Umbilical cord (tissue), 2 donors: ENCODE measurements at places on chromosomes 3 and 15. TPM values are rescaled to one million over a fixed set of nuclear protein-coding genes. Genes with fewer than 3 reads are reported as not detected.

Gene GOLGA6A
- total RNA-seq, result 2.6 TPM

Gene IGSF10
- 7.5 TPM for total RNA-seq

Gene DYNC1LI1
- 28.4 TPM for total RNA-seq

Gene EFHB
- 7.2 TPM for total RNA-seq

Gene GOLGA8T
- total RNA-seq, result not detected

Gene RAD51
- total RNA-seq, result 0.48 TPM

Gene HTR3E
- 0.72 TPM for total RNA-seq

Gene KIF7
- 8.2 TPM for total RNA-seq

Gene NR2E3
- not detected for total RNA-seq
